Stimulated activated naive CD8-positive, alpha-beta T cell treated with anti-CD3 and anti-CD28 coated beads, Interleukin-15, amount 100 ng/mL, for 72 hours (primary cell): ENCODE measurements at places on chromosomes 13 and 19.

- DNase-seq, result peak; percentile 17
Measured at GRCh38 chr13:75760131-75761021, 124.2 kb downstream of the LMO7 start.

- no peak for DNase-seq
Measured at GRCh38 chr13:32300920-32301319, 14.2 kb downstream of the ZAR1L start.

- DNase-seq, result no peak
Measured at GRCh38 chr13:44249431-44249836, 124.2 kb upstream of the SERP2 start.

GRCh38 chr13:109208522-109208921 is 577.9 kb downstream of the IRS2 start:
- no peak for DNase-seq

DNA sequence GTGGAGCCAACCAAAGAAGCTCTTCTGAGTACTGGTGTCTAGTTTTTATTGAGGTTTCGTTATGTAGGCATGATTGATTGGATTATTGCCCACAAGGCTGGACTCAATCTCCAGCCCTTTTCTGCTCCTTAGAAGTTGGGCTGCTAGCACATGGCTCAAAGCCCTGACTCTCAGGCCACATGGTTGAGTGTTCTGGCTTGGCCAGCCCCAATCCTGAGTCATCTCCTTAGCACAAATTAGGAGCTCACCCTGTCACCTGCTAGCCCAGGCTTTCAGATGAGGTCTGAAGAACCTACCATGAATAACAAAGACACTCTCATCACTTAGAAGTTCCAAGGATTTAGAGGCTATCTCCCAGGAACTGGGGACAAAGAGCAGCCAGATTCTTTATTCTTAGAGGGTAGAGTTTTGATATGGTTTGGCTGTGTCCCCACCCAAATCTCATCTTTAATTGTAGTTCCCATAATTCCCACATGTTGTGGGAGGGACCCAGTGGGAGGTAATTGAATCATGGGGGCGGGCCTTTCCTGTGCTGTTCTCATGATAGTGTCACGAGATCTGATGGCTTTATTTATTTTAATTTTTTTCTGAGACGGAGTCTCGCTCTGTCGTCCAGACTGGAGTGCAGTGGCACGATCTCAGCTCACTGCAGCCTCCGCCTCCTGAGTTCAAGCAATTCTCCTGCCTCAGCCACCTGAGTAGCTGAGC is 11.3 kb downstream of the DPY19L3 start:
- DNase-seq, result no peak

DNA sequence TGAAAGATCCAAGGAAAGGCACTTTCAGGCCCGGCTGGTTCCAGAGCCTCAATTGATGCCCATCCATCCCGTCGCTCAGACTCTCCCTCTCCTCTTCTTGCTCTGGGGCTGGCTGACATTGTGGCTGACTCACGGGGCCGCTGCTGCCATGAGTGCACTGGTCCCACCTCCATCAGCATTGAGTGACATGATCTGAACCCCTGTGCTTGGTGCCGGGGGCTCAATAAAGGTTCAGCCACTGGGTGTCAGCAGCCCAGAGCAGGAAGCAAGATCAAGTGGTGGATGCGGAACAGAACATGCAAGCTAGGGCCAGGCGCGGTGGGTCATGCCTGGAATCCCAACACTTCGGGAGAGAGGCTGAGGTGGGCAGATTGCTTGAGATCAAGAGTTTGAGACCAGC is 39.5 kb downstream of the COMP start:
- DNase-seq, result no peak

DNA sequence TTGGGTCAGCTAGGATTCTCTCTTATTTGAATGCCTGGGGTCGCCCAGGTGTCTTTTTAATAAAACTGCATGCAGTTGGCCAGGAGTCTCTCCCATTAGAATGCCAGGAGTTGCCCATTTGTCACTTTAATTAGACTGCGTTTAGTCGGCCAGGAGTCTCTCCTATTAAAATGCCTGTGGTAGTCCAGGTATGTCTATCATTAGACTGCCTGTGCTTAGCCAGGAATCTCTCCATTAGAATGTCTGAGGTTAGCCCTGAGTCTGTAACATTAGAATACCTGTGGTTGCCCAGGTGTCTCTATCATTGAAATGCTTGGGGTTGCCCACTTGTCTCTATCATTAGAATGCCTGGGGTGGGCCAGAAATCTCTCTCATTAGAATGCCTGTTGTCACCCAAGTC is 1470.9 kb downstream of the UQCRFS1 start:
- no peak for DNase-seq

- no peak for DNase-seq
Measured at GRCh38 chr19:50518091-50519005, 4.6 kb upstream of the ASPDH start.

GRCh38 chr19:14517840-14518505 is at the start of gene DNAJB1:
Gene DNAJB1, minus strand, starts transcription at chr19:14518397. Its CDS starts 48 bp downstream, at chr19:14518349.
- DNase-seq, result peak; percentile 78

- DNase-seq, result no peak
Measured at GRCh38 chr13:41751734-41752445, 209.0 kb downstream of the VWA8 start.

DNA sequence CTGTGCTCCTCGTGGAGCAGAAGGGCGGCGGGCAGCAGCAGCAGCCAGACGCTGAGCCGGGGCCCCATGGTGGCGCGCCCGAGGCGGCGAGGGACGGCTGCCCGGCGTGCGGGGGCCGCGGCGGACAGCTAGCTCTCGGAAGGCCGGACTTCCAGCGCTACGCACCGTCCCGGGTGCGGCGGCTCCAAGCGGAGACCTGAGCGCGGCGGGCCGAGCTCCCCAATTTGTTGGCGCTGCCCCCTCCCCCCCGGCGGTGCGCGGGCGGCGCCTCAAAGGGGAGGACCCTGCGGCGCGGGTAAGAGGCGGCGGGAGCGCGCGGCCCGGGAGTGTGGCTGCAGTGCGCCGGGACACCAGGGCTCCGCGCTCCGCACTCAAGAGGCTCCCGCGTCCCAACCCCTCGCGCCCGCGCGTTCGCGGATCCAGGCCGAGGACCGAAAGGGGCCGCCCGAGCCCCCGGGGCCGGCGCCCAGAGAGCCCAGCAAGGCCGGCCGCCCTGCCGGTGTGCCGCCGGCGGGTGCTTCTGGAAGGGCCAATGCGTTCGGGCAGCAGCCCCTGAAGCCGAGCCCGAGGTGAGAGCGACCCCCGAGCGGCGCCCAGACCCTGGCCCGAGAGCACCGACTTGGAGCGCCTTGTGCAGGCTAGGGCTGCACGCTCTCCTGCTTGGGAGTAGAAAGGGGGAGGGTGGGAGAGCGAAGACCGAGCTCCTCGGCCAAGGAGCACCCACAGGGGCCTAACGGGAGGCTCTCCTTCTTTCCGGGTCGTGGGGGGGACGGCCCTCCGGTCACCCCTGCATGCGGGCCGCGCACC is at the start of the genes COL4A1 and COL4A2:
TSS of gene COL4A1 (minus strand) at position 198 of the 807 bp plus-strand sequence. CDS start at position 68, 130 bp downstream.
TSS of gene COL4A2 (plus strand) at position 325 of the 807 bp plus-strand sequence. CDS start 620 bp downstream, outside the sequence.
- DNase-seq, result no peak

DNA sequence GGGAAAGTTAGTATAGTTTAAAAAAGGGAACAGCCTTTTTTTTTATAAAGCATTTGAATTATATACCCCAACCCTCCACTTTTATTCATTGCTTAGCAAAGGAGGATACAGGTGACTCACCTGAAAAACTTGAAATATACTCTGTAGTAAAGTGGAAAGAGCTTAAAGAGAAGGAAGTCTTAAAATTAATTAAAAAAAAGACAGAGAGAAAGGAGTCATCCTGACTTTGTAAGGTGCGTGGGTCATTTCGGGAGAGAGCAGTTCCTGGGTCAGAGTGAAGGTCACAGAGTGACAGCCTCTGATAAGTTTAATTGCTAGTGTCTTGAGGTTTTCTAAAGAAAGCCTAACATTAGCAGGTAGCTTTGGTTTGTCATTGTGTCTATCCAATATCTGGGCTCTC is 310.3 kb downstream of the KLF5 start:
- no peak for DNase-seq

GRCh38 chr13:110109140-110109783 is 197.7 kb downstream of the COL4A1 start:
- no peak for DNase-seq
